ENCODE measurements at places on chromosomes 6 and 20.

GRCh38 chr20:41175727-41176330 is 38.5 kb downstream of the PLCG1 start:
- DNase-seq = no peak

- no peak for DNase-seq
Observed at GRCh38 chr20:23680146-23680545, 8.7 kb downstream of the CST4 start.

DNA sequence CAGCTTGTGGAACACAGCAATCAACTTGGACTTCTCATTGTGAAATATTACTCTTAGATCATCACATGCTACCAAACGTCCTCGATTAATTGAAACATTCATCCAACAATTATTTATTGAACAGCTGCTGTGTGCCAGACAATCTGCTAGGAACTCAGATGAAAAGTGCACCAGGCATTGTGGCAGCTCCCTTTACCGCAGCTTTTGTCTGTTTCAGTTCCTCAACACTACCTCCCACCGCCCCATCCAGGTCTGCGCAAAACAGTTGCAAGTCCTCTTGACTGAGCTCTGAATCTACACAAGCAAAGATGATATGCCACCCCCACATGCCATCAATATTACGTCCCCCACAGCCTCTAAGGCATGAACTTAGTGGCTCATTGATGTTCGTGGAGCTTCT is 1094.4 kb upstream of the MAP3K7 start:
- no peak for DNase-seq

GRCh38 chr6:90294614-90294988 is 2.0 kb downstream of the BACH2 start:
- no peak for DNase-seq

DNA sequence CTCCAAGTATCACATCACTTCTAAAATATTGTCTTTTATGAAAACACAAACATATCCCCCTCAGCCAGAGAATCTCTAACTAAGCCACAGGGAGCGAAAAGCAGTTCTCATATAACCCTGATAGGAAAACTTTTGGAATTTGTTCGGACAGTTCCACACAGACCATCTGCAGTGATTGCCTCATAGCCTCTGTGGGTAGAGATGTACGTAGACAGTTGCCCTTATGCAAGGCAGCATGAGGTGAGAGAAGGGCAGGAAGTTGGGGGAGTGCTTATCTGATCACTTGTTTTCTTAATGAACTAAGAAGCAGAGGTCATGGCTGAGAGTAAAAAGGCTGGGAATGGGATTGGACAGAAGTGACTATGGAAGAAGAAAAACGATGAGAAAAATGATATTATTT is 39.6 kb downstream of the SLC23A2 start:
- DNase-seq = peak; percentile 53
